Epithelial cell of umbilical artery (primary cell): ENCODE measurements at places on chromosomes 2 and 18. TPM values are rescaled to one million over a fixed set of nuclear protein-coding genes. Genes with fewer than 3 reads are reported as not detected.

Gene GPAT2
- 8.8 and 10.3 TPM in 2 replicates for total RNA-seq

Gene RFTN2
- total RNA-seq: 2.7 and 5.5 TPM in 2 replicates

Gene DSG4
- not detected in 2 replicates for total RNA-seq

Gene SNED1
- 4.0 and 6.2 TPM in 2 replicates for total RNA-seq

Gene FSIP2
- under 0.01 and 0.30 TPM in 2 replicates for total RNA-seq

Gene SEMA4C
- total RNA-seq: 24.0 and 25.2 TPM in 2 replicates

Gene IL37
- not detected in 2 replicates for total RNA-seq

Gene NTSR2
- total RNA-seq: not detected in 2 replicates

Gene YIPF4
- total RNA-seq: 16.2 and 29.2 TPM in 2 replicates

Gene PJVK
- 0.30 and 0.65 TPM in 2 replicates for total RNA-seq

Gene PDE1A
- 0.46 and 0.65 TPM in 2 replicates for total RNA-seq

Gene ARHGEF4
- total RNA-seq: not detected in 2 replicates

Gene SLC35G4
- not detected in 2 replicates for total RNA-seq

Gene SULT1C2
- total RNA-seq: not detected in 2 replicates

Gene TCF23
- not detected in 2 replicates for total RNA-seq

Gene MROH2A
- not detected in 2 replicates for total RNA-seq

Gene KCNG3
- total RNA-seq: under 0.01 TPM in 1 of 2 replicates, not detected in the other

Gene SERPINB4
- total RNA-seq: under 0.01 and 0.15 TPM in 2 replicates

Gene SCN2A
- 0.46 TPM in 1 of 2 replicates, not detected in the other for total RNA-seq

Gene IL36A
- total RNA-seq: not detected in 2 replicates

Gene RTP5
- not detected in 2 replicates for total RNA-seq

Gene UGT1A8
- not detected in 2 replicates for total RNA-seq

Gene ATG16L1
- 34.1 and 49.5 TPM in 2 replicates for total RNA-seq

Gene DNER
- total RNA-seq: under 0.01 TPM in 1 of 2 replicates, not detected in the other

Gene SPC25
- total RNA-seq: 9.4 and 12.5 TPM in 2 replicates

Gene CROCC2
- not detected in 2 replicates for total RNA-seq

Gene HAAO
- total RNA-seq: not detected in 2 replicates
